ENCODE measurements at places on chromosomes 3 and 15. TPM values are rescaled to one million over a fixed set of nuclear protein-coding genes. Genes with fewer than 3 reads are reported as not detected.

DNA sequence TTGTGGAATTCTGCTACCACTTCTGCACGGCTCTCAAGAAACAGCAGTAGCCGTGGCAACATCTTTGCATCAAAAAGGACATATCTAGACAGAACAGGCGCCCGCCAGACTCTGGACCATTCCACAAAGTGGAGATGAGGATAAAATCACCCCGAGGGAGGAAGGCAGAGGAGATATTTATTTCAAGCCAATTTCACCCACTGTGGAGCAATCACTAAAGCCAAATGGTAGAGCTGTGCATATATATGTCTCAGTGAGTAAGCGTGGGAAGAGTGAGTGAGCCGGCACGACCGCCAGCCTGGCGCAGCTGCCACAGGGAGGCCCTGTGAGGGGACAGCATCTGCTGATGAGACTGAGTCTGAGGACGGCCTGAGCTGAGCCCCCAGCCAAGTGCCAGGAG lies 111.3 kb downstream of the MEGF11 start:
- H3K4me3 ChIP-seq, result no peak overlapping the region
- H3K27me3 ChIP-seq, result no peaks in the 10 kb centered on the region
- H3K27ac ChIP-seq, result no peak overlapping the region
- H3K4me1 ChIP-seq, result no peaks in the 10 kb centered on the region
- DNase-seq, result no peak

DNA sequence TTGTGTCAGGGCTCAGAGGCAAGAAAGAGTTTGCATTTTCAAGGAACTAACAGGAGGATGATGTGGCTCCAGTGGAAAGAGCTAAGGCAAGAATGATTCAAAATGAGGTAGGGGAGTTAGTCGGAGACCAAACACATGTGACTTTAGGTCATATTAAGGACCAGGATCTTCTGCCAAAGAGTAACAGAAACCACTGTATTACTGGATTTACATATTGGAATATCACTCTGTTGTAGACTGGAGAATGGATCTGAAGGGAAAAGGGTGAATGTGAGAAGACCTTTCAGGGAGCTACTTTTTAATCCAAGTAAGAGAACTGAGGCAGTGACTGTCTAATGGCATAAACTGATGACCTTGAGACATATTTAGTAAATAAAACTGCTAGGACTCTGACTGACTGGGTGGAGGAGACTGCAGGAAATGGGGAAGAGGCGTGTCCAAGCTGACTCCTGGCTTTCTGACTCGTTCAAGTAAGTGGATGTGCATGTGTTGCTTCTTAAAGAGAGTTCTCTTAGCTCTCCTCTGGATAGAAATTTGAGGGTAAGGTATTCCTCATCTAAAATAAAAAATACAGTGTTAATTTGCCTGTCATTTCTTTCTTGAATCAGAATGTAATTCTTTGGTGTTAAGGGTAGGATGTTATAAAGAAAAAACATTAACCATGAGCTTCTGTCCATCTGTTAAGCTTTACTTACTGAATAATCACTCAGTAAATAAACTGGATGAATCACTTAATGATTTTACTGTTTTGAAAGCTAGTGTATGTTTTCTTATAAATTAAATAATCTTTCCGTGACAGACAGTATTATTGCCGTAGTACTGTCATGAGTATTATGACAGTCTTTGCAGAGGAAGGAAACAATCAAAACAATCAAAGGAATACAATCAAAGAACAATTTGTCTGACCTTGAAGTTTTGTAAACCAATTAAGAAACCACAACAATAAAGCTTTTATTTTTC lies 58.3 kb upstream of the CFAP20DC start:
- no peak overlapping the region for H3K27ac ChIP-seq
- H3K4me3 ChIP-seq, result no peak overlapping the region
- H3K4me1 ChIP-seq, result no peaks in the 10 kb centered on the region
- H3K36me3 ChIP-seq, result no peaks in the 10 kb centered on the region
- no peaks in the 10 kb centered on the region for H3K27me3 ChIP-seq

- no peaks in the 10 kb centered on the region for H3K4me1 ChIP-seq
- H3K27ac ChIP-seq, result no peak overlapping the region
- H3K27me3 ChIP-seq, result no peaks in the 10 kb centered on the region
- H3K4me3 ChIP-seq, result no peak overlapping the region
Measured at GRCh38 chr3:79310016-79310415, 457.8 kb downstream of the ROBO1 start.

- no peaks in the 10 kb centered on the region for H3K36me3 ChIP-seq
- no peaks in the 10 kb centered on the region for H3K27me3 ChIP-seq
- H3K27ac ChIP-seq, result no peak overlapping the region
- H3K4me3 ChIP-seq, result no peak overlapping the region
- no peaks in the 10 kb centered on the region for H3K4me1 ChIP-seq
Measured at GRCh38 chr15:33670567-33670966, 297.7 kb upstream of the CHRM5 start.

DNA sequence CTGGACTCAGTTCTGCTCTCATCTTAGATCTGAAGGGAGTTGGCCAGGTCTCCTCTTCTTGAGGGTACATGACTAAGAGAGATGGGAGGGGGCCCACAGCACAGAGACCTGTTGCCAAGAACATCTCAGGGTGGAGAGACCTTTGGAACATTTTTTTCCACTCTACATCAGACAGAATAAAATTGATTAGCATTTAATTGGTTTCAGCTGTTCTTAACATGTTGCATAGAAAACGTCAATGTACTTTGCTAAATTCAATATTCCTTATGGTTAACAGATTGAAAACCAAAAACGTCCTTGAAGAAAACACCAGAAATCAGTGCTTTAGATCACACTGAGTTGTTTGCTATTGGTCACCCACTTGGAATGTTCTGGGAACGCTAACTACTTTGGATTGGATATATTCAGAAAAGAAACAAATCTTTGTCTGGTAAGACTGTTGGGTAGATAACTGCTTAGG lies 36.4 kb upstream of the FSTL1 start:
- DNase-seq, result no peak
- H3K36me3 ChIP-seq, result no peaks in the 10 kb centered on the region
- H3K27me3 ChIP-seq, result no peaks in the 10 kb centered on the region
- H3K4me3 ChIP-seq, result no peak overlapping the region

POLR2H gene
- 81.2 TPM for total RNA-seq
